K562 (cell line): ENCODE measurements at places on chromosomes 1 and 21.
A peak's percentile ranks its signal among the peaks of the same experiment; 100 is the strongest.

DNA sequence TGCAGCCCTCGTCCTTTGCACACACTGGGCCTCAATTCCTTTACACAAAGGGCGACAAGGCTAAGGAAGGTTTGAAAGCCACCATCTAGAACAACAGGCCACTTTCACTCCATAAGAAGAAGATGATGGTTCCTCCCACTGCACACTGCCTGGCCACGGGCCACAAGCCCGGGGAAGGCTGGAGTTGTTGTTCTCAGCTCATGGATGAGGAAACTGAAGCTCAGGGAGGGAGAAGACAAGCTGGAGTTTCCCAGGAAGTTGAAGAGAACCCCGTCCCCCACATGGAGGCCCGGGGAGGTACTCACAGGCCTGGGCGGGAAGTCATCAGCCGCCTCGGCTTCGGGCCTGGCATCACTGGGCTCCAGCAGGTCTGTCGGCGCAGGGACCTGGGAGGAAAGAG lies 24.6 kb upstream of the DDOST start:
- DNase-seq: no peak

DNA sequence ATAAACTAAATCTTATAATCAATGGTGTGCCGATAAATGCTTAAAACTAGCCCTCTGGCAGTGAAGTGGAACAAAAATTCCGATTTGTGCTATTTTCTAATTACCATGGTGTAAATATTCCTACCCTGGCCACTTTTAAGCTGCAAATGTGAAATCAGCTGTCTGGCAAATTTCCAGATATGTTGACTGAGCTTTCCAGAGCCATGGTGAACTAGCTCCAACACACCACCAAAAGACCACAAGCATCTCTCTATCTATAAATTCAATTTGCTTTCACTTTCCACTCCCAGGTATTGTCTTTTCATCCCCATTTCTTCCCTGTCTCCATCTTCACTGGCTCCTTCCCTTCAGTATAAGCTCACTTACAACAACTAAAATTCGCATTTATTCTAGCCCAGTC lies 152.3 kb upstream of the RGS18 start:
- peak; percentile 35 for DNase-seq

- no peak for DNase-seq
Observed at GRCh38 chr1:186749820-186750219, 69.6 kb upstream of the PTGS2 start.

- DNase-seq: no peak
Observed at GRCh38 chr1:95067062-95067461, 5.7 kb downstream of the ALG14 start.

GRCh38 chr1:59005491-59006288 lies 221.8 kb upstream of the JUN start:
- DNase-seq: no peak

- DNase-seq: no peak
Observed at GRCh38 chr1:177591155-177591554, 378.7 kb downstream of the SEC16B start.

- DNase-seq: no peak
Observed at GRCh38 chr21:32682696-32683474, 44.9 kb downstream of the SYNJ1 start.

DNA sequence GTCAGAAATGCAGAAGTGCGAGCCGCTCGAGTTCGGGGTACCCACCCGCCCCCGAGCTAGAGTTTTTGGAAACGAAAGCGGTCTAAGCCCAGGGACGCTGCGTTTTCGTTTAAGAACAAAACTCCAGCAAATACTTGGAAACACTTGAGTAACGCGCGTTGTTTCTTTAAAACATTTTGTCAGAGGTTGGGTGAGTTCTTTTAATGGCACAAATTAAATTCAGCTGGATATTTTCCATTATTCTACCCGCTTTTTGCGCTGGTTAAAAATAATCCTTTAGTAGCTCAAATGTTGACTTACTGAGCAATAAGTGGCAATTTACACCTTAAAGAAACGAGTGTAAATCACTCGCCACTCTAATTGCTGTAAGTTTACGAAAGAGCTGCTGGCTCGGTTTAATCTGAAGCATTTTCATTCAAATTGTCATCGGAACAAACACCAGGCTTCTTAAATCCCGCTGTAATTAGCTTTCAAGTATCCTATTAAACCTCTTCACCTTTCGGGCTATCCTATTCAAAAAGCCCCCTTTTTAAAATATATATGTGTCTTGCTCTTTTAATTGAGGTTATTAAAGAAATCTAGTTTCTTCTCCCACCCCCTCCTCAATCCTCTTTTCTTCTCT lies 1.5 kb downstream of the LHX8 start:
- no peak for DNase-seq

DNA sequence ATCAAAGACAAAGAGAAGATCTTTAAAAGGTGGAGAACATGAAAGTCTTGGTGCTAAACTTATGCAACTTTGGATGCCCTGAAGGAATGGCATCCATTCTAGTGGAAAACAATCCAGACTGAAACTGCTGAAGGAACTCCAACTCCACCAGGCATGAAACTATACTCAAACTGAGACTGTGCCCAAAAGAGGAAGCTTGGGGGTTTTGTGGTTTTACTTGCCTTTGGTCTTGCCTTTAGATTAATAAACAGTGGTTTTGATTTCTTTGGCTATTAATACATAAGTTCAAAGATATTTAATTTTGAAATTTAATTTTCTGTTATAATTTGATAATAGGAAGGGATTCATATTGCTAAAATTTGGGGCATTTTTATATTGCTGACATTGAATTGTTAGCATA lies 17.4 kb upstream of the SLC30A10 start:
- no peak for DNase-seq

DNA sequence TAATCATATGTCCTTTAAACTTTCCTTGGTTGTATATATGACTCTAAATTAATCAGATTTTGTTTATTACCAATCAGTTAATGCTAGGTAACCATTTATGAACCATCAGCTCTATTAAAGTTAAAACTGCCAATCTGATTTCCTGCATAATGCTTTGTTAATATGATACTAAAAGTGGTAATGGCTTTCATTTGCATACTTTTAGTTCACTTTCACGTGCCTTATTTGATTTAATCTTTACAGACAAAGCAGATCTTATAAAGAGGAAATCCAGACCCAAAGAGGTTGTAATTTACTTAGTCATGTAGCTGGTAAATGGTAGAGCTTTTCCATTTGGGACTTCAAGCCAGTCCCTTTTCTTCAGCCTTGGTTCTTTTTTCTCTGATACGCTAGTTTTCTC lies 61.3 kb downstream of the CLIC4 start:
- no peak for DNase-seq

- DNase-seq: no peak
Observed at GRCh38 chr1:110347182-110347893, 8.2 kb downstream of the RBM15 start.

- no peak for DNase-seq
Observed at GRCh38 chr1:9719978-9720722, 68.6 kb downstream of the PIK3CD start.

DNA sequence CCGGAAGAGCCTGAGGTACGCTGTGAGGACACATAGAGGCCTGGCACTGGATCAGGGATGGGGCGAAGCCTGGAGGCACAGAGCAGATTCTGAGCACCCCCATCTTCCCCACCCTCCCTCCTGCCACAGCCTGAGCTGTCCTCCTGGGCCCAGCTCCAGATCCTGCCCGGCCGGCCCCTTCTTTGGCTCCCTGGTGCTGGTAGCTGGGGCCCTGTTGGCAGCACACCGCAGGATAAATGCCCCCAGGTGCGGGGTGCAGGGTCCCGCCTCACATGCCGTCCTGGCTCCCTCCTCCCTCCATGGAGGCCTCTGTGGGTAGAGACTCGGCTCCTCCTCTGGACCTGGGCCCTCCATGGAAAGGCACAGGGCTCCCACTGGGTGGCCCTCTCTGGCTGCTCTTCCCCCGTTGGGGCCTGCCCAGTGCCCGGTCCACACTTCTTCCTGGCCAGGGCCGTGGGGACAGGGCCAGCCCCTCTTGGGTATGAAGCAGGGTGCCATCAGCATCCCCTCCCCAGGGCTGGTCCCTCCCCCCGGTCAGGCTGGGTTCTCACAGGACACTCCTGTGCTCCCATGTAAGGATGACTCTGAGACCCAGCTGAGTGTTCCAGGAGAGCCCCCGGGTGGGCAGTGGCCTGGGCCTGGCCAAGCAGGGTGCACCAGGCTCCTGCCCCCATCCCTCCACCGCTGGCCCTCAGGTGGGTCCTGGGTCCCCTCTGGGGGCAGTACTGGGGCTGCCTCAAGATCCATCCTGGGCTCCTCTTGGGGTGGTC lies 1.1 kb upstream of the OBSCN start:
- DNase-seq: no peak

DNA sequence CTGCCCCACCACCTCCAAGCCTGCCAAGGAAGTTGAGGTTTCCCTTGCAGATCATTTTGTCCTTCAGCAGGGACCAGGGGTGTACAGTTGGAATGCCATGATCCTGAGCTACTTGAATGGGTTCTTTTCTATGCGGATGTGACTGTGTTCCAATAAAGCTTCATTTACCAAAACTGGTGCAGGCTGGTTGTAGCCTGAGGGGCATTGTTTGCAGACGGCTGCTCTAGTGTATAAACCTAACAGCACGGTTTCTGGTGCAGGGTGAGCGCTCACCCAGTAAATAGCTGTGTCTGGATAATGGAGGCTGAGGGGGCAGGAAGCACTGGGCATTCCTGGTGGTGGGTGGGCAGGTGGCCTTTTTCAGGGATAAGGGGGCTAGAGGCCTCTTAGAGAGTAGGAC lies 72.7 kb upstream of the ACTL8 start:
- no peak for DNase-seq

DNA sequence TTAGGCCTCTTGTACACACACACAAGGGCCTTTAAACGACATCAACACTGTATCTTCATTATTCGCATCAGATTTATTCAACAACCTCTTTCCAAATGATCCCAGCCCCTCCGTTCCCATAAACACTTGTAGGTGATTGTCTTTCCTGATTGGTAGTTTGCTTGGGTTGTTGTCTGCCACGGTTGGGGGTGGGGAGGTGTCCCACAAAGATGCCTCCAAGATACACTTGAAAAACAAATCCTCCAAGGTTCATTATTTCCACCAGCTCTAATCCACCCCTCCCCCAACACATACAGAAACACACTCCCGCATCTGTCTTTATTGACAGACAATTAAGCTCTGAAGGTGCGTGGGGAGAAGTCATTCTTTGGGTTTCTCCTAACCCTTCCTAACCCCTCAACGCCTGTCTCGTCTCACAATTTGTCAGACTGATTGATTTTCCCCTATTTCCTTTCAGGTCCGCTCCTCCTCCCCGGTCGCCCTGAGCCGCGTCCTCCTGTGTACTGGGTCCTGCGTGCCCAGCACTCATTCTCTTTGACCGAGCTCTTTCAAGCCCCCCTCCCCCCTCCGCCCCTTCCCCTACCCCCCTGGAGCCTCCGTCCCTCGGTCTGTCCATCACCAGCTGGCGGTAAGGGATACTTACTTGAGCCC lies 1.4 kb downstream of the WDR26 start:
- no peak for DNase-seq
